GM12865 (cell line): ENCODE measurements at places on chromosomes 1 and 21.

- no peak for DNase-seq
These were observed 54.9 kb downstream of the CAPZB start for GRCh38 chr1:19430121-19431068.

- DNase-seq: no peak
These were observed 200.3 kb downstream of the PBX1 start for GRCh38 chr1:164759144-164759920.

DNA sequence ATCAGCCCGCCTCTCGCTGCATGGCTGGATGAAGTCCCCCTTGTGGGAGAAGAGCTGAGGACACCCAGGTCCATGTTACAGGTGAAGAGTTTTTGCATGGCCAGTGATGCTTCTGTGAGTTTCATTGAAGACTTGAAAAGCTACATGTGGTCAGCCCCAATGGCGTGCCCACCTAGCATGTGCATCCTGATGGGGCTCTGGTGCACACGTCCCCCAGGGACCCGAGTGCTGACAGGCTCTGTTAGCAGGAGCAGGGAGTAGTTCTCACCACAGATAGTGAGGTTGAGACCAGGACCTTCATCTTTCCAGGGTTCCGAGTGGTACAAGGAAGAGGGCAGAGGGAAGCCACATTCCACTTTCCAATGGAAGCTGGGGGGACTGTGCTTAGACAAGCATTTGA is 184.8 kb upstream of the C1orf174 start:
- no peak for DNase-seq

GRCh38 chr1:31978843-31979400 is 34.7 kb upstream of the KHDRBS1 start:
- DNase-seq: no peak

DNA sequence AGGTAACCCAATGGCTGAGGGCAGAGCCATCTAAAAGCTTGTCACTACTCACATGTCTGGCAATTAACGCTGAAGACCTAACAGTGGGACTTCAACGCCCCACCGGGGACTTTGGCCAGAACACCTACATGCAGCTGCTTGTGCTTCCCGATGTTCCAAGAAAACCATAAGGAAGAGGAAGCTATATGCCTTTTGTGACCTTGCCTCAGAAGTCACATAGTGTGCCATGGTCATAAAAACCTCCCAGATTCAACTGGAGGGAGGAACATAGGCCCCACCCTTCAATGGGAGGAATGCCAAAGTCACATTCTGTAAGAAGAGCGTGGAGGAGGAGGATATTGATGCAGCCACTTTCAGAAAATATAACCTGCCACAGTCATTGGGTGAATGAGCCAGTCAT is 147.8 kb upstream of the MAGI3 start:
- no peak for DNase-seq

- DNase-seq: no peak
These were observed 43.7 kb downstream of the SRSF11 start for GRCh38 chr1:70264839-70265238.

DNA sequence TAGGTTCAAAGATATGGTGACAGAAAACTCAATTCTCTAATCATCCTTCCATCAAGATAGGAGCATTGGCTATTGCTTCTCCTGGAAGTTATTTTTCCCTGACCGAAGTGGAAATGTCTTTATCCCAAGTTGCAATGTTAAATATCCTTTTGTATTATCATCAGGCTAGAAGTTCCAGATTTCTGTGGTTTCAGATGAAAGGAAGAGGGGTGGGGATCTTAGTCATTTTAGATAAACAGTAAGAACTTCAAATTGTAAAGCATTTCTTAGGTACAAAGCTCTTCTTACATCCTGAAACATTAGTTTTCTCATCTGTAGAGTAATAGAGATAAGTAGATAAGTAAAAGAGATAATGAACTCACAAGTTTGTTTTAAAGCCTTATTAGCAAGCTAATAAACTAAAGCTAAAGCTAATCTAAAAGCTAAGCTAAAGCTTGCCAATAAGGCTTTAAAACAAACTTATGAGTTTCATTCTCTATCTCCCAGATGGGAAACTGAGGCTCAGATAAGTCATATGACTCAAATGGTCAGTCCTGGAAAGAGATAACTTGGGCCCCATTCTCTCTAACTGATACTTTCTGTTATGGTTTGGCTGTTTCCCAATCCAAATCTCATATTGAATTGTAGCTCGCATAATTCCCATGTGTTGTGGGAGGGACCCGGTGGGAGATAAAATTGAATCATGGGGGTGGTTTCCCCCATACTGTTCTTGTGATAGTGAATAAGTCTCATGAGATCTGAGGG is 99.2 kb upstream of the KCNK2 start:
- no peak for DNase-seq

GRCh38 chr21:26777166-26777565 is 68.0 kb downstream of the ADAMTS1 start:
- DNase-seq: no peak

DNA sequence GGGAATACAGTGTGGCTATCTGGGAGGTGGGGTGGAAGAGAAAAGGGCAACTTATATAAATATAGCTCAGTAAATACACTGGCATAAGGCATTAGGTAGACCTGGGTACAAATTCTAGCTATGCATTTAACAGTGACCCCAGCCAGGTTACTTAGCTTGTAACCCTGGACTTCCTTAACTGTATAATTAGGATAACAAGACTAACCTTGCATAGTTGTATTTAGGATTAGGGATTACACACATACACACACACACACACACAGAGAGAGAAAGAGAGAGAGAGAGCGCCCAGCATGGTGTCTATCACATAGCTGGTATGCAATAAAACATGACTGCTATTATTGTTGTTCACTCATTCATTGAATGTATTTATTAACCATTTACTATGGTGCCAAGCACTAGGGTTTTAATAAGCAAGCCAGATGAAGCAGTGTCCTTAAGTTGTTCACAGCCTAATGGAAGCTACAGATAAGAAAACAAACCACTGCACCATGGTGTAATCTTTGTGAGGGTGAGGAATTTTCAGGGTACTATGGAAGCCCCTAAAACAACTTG is 251.4 kb downstream of the ZNF648 start:
- DNase-seq: no peak

DNA sequence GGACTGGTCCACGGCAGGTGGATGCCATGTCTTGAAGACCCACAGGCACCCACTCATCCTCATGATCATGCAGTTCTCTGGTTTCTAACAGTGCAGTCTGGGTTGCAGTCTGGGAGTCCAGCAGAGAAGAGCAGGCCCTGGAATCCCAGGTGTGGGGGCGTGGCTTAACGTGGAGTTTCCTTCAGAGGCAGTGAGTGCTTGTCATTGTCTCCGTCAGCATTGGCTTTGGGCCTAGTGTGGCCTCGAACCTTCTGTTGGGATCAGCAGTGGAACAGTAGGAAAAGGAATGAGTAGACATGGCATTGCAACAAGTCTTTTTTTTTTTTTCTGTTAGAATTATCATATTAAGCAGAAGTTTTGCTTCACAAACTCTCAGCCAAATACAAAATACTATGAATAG is 12.8 kb downstream of the LGALS8 start:
- no peak for DNase-seq
